Epithelial cell of umbilical artery (primary cell): ENCODE measurements at places on chromosomes 16 and 17. TPM values are rescaled to one million over a fixed set of nuclear protein-coding genes. Genes with fewer than 3 reads are reported as not detected.

Gene NOG
- total RNA-seq, result 1.4 and 1.6 TPM in 2 replicates

Gene TNK1
- total RNA-seq, result 0.91 TPM in 1 of 2 replicates, not detected in the other

Gene FLCN
- total RNA-seq, result 25.3 and 39.4 TPM in 2 replicates

Gene TAC4
- total RNA-seq, result not detected in 2 replicates

Gene CLEC18B
- total RNA-seq, result under 0.01 TPM in 1 of 2 replicates, not detected in the other
